ENCODE measurements at places on chromosomes 12 and 14.

DNA sequence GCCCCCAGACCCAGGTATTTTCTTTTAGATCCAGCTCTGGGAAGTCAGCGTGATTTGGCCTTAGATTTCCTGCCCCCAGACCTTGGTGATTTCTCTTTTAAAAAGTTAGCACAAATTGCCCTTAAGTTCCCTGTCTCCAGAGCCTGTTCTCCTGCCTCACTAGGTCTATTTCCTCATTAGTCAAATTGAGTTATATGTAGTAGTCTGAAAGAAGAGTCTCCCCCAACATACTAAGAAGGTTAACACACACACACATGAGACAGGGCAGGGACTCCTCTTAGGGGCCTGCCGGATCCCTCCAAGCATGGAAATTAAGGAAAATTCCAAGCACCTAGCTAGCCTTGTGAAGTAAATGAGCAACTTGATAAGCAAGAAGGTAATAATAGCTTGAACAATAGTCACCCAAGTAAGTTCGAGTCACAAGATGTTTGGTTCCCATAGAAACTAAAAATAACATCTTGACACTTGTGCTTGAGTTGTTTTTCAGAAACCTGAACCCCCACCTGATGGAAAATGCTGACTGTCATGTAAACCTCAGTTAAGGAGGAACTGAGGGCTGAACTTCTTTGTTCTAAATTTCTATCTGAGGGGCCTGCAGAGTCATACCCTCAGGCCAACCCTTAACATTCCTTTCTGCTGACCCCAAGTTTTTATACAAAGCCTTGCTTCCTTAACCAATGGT is 51.6 kb downstream of the CAND1 start:
- DNase-seq, result no peak

GRCh38 chr12:48441069-48441468 is 31.3 kb upstream of the ANP32D start:
- no peak for DNase-seq

- no peak for DNase-seq
Measured at GRCh38 chr12:51389302-51389999, 1.8 kb downstream of the GALNT6 start.

GRCh38 chr12:20946732-20947131 is 136.2 kb downstream of the SLCO1B3 start:
- DNase-seq, result no peak

DNA sequence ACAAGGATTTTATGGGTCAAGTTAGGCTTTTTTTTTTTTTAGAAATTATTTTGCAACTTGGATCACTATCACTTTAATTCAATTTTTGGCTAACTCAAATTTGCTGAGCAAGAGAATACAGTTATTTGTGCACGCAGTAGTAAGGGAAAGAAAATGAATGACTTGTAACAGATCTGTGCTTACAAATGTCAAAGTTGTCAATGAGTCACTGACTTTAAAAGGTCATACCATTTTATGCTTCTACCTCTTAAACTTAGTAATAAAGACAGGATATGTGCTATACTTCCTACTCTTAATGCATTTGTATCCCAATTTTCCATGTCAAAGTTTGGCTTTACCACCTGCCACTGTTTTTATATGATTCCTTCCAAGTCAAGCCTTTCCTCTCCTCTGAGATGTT is 131.1 kb upstream of the FBXO33 start:
- DNase-seq, result no peak

GRCh38 chr14:106044515-106044914 is 518.1 kb downstream of the TMEM121 start:
- no peak for DNase-seq

DNA sequence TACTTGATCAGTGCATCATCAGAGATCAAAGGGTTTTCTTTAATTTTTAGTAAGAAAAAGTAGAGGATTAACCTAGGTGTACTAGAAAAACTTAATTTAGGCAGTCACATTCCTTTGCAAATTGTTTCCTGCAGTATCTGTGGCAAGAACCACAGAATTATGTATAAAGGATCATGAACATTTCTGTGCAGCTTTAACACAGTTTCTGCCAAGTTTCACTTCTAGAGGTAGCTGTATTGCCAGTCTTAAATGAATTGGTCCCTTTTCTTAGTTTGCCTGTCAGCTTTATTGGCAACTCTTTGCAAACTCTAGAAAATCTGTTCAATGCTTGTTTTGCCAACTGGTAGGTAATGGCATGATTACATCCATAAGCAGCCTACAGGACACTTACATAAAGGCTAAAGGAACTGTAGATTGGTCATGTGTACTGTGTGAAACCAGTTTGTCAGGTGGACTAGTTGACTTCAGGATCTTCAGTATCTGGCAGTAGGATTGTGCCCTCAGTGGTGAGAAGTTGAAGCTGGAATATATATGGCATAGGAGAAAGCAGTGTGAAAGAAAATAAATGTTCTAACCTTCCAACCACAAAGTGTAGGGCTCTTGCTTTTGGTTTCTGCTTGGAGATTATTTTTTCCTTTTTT is 75.9 kb downstream of the TTLL5 start:
- DNase-seq, result no peak

GRCh38 chr14:30620178-30620577 is 1.9 kb upstream of the SCFD1 start:
- DNase-seq, result no peak

DNA sequence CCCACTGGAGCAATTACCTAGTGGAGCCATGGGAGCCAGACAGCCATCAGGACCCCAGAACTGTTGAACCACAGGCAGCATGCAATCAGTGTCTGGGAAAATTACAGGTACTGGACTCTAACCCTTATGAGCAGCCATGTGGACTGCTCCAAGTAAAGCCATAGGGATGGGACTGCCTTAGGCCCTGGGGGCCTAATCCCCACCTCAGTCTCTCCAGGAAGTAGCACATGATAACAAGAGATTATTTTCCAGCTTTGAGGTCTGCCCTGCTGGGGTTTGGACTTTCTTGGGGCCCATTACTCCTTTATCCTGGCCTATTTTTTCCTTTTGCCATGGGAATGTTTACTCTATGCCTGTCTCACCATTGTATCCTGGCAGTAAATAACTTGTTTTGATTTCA is 226.8 kb downstream of the AEBP2 start:
- no peak for DNase-seq

DNA sequence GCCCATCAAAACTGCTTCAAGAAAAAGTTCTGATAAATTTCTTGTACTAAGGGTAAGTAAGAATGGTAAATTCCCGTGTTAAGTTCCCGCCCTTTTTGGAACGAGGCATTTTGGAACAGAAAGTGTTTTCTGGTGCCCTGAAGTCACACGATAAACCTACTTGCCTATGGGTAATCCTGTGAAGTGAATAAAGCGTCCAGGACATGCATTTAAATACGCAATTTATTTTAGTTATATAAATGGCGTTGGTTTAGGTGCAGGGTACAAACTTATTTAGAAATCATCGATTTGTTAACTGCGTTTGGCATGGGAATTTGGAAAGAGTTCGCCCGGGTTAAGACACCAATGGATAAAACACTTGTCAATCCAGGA is 715 bp upstream of the RAP1B start:
- no peak for DNase-seq

GRCh38 chr12:11310336-11310735 is at the start of gene PRB4:
Gene PRB4, minus strand, starts transcription at chr12:11310436. Its CDS starts 38 bp downstream, at chr12:11310398.
- DNase-seq, result no peak

DNA sequence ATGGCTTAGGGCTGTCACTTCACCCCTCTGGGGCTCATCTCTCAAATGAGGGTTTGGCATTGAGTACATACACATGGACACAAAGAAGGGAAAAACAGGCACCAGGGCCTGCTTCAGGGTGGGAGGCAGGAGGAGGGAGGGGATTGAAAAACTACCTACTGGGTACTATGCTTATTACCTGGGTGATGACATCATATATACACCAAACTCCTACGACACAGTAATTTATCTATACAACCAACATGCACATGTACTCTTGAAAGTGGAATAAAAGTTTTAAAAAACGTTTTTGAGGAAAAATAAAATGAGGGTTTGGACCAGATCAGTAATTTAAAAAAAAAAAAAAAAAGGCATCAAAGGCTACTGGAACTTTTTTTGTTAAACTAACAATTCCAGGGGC is 3.6 kb upstream of the TC2N start:
- no peak for DNase-seq

- DNase-seq, result no peak
Measured at GRCh38 chr12:100544165-100544564, 29.3 kb upstream of the GAS2L3 start.

DNA sequence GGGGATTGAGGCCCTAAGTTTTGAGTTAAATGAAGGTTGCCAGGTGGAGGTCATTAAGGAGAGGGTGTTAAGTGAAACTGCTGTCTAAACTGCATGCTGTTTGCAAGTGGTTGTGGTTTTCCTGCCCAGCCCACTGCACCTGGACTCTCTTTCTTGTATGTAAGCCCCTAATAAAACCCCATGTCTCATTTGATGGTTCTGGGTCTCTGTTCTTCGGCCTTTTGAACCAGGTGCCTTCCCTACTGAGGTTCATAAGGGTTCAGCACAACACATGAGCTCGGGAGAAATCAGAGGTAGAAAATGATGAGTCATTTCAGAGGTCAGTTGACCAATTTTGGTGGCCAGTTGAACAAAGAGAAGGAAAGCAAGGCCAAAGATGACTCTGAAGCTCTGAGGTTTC is 382.5 kb downstream of the RPS29 start:
- no peak for DNase-seq

- DNase-seq, result no peak
Measured at GRCh38 chr14:75323571-75323970, 44.9 kb downstream of the FOS start.

GRCh38 chr12:72491426-72491825 is 219.3 kb downstream of the TRHDE start:
- no peak for DNase-seq

DNA sequence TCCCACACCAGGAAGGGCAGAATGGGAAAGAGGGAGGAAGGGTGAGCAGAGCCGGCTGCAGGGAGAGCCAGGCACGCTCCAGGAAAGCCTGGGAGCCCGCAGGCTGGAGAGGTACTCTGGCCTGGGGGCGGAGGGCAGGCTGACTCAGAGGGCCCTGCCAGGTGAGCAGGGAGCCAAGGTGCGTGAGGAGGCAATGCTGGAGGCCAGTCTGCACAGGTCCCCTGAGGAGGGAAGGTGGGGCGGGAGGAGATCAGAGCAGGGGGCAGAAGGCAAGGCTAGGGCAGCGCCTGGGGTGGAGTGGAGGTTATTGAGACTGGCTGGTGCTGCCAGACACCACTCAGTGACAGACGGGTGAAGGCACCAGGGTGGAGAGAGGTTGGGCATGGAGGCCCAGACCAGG is 385.0 kb downstream of the BCL11B start:
- no peak for DNase-seq

DNA sequence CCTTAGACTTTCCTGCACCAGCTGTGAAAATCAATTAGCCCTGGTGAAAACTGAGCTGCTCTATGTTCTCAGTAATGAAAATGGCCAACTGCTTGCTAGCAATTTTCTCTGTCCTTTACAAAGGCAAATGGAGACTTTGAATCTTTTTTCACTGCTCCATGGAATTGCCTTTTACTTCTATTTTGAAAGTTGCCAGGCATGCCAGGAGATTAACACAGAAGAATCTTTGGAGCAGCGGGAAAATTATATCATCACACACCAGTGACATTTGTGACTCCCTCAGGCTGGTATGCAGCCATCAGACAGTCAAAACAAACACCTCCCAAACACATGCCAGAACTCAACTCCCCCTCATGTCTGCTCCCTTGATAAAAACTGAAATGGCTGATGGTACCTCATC is 872.0 kb upstream of the FLRT2 start:
- no peak for DNase-seq

GRCh38 chr14:105536691-105537579 is 10.6 kb downstream of the TMEM121 start:
- no peak for DNase-seq

DNA sequence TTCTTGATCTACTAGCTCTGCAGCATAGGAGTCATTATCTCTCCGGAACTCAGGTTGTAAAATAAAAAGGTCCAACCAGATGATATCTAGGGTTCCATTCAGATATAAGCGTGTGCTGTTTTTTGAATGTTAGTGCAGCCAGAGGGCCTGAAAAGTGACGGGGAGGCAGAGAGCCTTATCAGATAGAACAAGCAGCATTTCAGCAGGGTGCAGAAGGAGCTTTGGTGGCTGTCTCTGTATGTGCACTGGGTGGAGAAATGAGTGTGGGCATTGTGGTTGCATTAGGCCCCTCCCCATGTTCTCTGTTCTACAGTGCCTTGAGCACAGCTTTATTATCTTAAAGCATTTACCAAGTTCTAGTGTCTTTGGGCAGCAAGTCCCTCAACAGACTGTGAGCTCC is 275.1 kb downstream of the NRXN3 start:
- no peak for DNase-seq

GRCh38 chr12:116174006-116174405 is 103.5 kb downstream of the MED13L start:
- DNase-seq, result no peak

DNA sequence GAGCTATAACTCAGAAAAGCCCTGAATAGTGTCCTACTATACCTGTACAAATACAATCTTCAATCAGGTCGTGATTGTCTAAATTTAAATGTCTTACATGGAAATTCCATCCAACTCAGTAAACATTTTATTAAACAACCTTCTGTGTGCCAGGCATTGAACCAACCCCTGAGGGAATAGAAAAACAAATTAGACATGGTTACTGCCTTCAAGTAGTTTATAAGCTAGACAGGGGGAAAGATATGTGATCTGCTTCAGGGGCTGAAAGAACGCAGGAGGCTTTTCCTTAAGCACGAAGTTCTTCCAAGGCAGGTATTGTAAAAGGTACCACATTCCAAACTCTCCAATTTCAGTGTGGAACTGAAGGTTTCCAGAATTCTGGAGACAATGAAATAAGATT is 39.7 kb upstream of the STAB2 start:
- DNase-seq, result no peak

GRCh38 chr12:69046363-69046762 is 113.4 kb upstream of the CPM start:
- no peak for DNase-seq

DNA sequence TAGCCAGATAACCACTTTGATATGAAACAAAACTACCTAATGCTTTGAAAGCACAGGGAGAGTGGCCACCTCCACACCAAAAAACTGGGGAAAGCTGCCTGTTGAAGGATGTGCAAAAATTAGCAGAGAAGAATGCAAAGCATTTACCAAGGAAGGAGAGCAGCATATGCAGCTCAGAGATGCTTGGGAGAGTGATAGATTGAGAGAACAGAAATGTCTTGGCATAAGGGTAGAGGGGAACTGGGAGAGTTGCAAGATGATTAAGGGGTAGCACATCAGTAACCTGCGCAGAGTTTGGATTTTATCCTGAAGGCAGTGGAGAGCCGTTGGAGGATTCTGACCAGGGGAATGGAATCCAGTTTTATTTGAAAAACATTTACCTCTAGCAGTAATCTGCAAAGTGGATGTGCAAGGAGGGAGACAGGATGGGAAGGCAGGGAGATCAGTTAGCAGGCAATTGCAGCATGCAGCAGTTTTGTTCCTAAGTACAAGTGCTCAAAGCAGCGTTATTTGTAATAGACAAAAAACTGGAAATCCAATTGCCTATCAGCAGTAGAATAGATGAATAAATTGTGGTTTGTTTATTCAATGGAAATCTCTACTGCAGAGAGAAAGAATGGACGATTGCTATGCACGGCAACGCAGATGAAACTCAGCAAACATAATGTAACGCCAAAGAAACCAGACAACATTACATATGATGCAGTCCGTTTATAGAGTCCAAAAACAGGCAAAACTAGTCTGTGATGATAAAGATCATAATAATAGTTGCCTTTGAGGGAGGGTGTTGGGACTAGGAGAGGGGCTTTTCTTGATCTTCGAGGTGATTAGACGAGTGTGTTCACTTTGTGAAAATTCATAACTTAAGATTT is 81.5 kb downstream of the BHLHE41 start:
- no peak for DNase-seq

GRCh38 chr14:33402604-33403003 is 463.9 kb downstream of the NPAS3 start:
- no peak for DNase-seq

All from KG1 (cell line).